Stimulated activated naive B cell treated with anti-CD40 and anti-IgM and Interleukin-4, amounts not matched to agents 10 μg/mL and 1 μg/mL and 100 μg/mL, for 72 hours (primary cell): ENCODE measurements at places on chromosomes 3 and 15.

GRCh38 chr3:45223889-45224727 lies 2.0 kb downstream of the TMEM158 start:
- no peak for DNase-seq

DNA sequence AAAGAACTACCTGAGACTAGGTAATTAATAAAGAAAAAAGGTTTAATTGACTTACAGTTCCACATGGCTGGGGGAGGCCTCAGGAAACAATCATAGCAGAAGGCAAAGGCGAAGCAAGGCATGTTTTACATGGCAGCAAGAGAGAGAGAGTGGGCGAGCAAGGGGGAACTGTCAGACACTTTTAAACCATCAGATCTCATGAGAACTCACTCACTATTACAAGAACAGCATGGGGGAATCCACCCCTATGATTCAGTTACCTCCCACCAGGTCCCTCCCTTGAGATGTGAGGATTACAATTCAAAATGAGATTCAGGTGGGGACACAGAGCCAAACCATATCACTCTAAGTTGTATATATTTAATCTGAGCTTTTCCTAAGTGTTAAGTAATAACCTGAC lies 79.0 kb upstream of the MLF1 start:
- no peak for DNase-seq

- DNase-seq, result no peak
Observed at GRCh38 chr3:151722856-151723255, 10.9 kb upstream of the AADACL2 start.

DNA sequence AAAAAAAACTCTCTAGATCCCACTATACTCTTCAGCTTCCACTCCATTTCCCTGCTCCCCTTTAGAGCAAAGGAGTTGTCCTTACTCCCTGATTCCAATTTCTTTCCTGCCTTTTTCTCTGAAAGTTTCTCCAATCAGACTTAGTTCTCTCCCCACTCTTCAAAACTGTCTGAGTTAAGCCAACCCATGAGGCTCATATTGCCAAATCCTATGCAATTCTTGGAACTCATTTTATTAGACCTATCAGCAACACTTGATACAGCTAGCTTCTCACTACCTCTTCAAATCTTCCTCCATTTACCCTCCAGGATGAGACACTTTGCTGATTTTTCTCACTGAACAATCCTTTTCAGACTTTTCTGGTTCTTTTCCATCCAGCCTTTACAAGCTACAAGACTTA lies 233.1 kb downstream of the THRB start:
- DNase-seq, result no peak

DNA sequence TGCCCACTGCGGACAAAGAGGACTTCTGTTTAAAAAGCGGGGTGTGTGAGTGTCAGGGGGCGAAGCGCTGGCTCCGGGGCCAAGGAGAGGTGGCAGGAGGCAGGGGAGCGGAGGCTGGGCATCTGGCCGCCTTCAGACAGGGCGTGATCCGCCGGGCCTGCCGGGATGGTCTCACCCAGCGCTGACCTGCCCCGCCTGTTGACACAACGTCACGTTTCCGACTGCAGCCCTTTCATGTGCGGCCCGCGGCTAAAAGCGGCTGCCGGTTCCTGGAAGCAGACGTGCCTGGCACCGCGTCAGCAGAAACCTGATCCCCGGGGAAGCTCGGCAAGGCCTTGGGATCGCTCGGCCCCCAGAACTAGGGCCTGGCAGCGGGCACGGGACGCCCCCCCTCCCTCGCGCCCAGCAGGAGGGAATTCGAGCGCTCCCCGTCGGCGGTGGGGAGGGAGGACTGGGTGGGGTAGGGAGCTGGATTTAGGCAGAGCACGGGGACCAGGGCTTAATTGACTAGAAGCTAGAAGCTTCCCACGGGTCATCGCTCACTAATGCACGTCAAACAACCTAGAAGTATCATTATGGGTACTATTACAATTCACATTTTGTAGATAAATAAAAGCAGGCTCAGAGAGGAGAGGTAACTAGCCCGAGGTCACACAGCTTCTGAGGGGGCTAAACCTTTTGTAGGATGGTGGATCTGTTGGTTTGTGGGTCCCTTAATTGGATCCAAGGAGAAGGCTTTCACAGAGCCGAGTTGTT lies 7.7 kb downstream of the BHLHE40 start:
- peak; percentile 86 for DNase-seq

- DNase-seq, result no peak
Observed at GRCh38 chr3:188326968-188327367, 173.0 kb downstream of the LPP start.

DNA sequence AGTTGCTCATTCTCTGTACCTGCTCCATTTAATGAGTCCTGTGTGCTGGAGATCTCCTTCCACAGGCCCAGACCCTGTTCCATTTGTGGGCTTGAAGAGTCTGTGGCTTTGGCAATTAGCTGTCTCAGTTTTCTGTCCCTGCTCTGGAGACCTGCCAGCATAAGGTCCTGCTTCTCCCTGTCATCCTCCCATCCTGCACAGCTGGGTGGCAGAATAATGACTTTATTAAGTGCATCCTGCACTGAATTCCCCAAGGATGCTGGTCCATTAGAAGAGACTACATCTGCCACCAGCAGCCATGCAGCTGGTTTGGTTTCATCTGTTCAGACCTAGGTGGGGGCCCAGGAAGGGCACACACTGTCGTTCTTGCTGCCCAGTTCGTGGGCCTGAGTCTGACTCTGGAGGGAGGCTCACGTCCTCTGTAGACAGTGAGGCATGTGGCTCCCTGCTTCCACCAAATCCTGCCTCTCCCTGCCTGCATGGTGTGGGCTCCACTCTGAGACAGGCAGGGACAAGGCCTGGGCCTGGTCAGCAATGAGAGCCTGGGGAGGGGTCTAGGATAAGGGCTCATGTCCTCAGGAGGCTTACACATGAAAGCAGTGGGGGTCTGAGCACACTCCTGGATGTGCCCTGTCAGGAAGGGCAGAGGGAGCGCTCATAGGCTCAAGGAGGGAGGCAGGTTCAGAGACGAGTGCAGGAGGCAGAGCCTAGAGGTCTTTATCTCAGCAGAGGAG lies 78.4 kb upstream of the PRR23E start:
- DNase-seq, result no peak

- no peak for DNase-seq
Observed at GRCh38 chr3:112629425-112629824, 11.5 kb downstream of the CCDC80 start.

DNA sequence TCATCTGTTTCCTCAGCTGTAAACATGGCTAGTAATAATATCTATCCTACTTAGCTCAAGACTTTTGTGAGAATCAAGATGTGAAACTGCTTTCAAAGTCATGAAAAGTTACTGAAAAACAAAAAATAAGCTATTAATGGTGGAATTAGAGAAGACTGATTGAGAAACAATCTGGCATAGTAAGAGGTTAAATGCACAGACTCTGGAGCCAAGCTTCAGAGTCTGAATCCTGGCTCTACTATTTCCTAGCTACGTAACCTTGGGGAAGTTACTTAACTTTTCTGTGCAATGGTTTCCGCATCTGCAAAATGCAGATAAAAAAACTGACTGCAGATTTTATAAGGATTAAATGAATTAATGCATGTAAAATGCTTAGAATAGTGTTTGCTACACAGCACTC lies 28.8 kb downstream of the LRRFIP2 start:
- DNase-seq, result no peak

- DNase-seq, result no peak
Observed at GRCh38 chr3:73762855-73763254, 138.1 kb upstream of the PDZRN3 start.

GRCh38 chr3:129239991-129240390 lies 9.4 kb upstream of the COPG1 start:
- DNase-seq, result no peak

DNA sequence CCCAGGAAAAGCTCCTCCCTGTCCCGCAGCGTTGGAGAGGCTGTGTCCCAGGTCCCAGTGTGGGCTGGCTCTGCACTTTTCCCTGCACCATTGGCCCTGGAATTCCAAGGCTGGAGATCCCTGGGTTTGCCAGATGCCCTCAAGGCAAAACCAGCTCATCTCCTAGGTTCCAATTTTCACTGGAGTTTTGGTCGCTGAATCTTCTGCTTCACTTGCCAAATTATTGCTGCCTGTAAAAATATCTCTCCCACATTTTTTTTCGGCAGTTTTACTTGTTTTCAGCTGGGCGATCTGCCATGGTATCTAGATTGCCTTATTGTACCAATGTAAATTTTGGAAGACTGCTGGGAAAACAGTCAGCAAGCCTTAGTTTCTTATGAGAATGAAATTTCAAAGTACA lies 150.9 kb upstream of the ATP10A start:
- DNase-seq, result no peak

DNA sequence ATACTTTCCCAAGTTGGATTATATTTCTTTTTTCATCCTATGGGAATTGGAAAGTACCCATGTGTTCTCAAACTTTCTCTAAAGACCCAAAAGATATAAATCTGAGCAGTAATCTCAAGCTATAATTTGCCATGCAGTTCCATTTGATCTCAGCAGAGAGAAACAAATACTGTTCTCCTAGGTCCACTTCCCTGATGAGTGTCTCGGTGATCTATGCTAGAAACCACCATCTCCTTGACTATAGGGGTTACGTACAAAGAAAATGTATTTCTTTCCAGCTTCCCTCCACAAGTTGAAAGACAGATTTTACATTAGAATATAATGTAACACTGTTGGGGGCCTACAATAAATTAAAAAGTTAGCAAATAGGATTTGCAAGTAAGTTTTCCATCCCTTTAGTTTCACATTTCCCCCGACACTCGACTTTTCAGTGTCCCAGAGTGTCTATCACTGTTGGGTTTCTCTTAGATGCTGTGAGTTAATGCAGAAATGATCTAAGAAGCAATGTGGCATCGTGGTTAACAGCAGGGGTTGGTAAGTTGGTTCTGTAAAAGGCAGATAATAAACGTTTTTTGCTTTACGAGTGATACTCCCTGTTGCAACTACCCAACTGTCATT lies 465.1 kb upstream of the CFAP20DC start:
- no peak for DNase-seq

GRCh38 chr3:123119802-123120201 lies 53.0 kb downstream of the PDIA5 start:
- no peak for DNase-seq

DNA sequence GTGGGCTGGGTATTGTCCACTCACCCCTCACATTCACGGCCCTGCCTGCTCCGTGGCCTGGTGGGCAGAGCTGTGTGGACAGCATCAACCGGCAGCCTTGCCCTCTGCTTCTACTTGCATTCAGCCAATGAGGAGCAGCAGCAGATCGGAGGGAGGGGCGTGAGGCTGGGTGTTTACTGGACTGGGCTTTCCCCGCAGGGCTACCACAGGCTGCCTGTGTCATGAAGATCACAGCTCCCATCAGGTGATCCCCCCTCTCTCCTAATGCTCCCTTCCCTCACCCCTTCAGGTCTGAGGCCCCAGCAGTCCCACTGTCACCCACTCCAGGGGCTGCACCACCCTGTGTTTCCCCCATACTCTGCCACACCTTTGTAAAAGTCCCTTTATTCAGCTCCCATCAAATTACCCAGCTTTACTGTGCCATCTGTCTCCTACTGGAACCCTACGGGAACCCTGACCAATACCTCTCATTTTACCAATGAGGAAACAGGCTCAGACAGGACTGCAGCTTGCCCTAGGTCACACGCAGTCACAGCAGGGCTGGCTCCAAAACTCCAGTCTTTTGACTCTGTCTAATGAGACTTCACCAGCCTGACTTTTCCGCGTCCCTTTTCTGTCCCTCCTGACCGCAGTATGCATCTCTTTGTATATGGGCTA lies 81.1 kb downstream of the MEGF11 start:
- no peak for DNase-seq

DNA sequence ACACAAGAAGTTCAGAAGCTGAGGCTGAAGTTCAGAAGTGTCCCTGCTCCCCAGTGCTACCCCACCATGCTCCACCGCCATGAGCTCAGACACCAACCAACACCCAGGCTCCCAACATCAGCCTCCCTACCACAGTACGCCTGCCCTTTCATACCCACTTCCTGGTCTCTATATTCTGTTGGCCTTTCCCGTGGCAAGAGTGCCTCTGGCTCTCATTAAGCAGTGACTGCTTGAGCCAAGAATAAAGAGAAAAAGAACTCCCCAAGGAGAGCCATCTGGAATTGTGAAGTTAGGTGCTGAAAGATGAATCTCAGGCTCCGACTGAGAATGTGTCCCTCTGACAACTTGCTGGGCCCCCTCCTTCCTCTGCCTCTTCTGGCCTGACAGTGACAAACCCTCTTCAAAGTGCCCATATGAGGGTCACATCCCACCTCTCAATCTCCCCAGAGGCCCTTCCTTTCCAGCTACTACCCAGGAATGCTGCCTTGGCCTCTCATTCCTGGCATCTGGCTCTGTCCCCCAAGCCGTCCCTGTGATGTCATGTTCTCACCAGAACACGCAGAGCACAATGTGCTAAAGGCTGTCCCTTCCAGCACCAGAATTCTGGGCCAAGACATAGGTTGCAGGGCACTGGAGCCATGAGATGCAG lies 306.8 kb downstream of the NTRK3 start:
- no peak for DNase-seq

GRCh38 chr3:177467247-177467985 lies 270.1 kb upstream of the TBL1XR1 start:
- DNase-seq, result no peak

DNA sequence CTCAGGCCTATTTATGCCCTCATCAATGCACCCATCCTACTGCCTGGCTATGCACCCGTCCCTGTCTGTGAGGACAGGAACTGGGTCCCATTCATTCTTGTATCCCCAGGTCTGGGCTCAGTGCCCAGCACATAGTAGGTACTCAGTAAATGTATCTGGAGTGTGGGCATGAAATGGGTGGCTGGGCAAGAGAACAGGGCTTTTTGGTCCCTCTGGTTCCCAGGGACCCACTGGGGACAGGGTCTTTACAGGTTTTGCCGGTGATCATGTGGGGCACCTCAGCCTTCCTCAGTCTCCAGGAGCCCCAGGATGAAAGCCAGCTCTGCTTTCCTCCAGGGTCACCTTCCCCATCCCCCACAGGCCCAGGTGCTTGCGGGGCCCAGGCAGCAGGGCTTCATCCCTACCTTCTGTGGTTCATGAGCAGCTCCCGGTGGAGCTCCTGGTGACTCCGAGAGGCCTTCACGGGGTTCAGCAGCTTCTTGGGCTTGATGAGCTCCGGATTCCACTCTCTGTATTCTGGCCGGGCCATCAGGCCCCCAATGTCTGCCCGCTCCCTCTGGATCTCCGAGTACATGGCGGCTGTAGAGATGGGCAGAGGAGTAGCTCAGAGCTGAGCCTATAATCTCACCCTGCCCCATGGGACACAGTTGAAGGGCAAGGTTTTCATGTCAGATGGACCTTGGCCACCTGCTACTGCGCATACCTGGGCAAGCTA lies 7.7 kb downstream of the FAM107A start:
- DNase-seq, result no peak

- no peak for DNase-seq
Observed at GRCh38 chr3:184067573-184068055, 14.8 kb downstream of the HTR3C start.

- peak; percentile 70 for DNase-seq
Observed at GRCh38 chr3:179323197-179324110, 623 bp downstream of the ZNF639 start.

GRCh38 chr3:8722808-8723207 lies 10.8 kb upstream of the CAV3 start:
- no peak for DNase-seq

DNA sequence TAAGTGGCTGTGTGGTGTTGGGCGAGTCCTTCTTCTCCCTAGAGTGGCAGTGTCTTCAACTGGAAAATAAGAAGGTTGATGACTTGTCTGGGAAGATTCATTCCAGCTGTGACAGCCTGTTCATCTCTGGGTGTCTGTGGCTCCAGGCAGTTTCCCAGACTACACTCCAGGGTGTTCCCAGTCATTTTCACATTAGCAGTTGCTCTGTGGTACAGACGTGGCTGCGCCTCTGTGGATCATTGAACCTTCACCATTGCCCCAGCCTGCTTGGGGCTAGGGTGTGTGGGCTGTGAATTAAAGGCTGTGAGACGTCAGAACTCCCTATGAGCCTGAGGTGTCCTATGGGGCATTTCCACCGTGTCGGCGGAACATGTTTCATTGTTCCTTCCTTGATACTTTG lies 239.6 kb upstream of the NR2E3 start:
- DNase-seq, result no peak
